SJCRH30 (cell line): ENCODE measurements at places on chromosomes 11 and 22.

DNA sequence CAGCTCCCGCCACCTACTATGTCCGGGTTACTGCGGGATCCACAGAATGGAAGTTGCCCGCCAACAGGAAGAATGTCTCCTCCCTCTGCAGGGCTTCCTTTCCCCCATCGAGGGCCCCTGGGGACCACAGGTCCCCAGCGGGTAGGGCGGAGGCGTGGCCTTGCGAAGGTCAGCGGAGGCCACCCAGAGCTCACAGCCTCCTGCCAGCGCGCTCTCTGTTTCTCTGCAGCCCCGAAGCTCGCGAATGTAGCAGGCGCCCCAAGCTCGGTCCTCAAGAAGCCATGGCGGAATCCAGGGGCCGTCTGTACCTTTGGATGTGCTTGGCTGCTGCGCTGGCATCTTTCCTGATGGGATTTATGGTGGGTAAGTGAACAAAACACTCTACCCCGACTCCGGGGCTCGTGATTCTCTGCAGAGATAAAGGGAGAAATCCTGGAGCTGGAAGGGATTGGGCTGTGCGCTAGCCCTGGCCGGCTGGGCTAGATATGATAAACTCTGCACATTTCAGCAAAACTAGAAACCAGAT lies at the start of gene NAALAD2:
Gene NAALAD2, plus strand, starts transcription at position 186 of the 526 bp plus-strand sequence. Its CDS starts 96 bp downstream, at position 282.
- H3K27me3 ChIP-seq: no peaks in the 10 kb centered on the region
- DNase-seq: no peak
- no peaks in the 10 kb centered on the region for H3K36me3 ChIP-seq
- no peaks in the 10 kb centered on the region for H3K4me1 ChIP-seq
- no peak within 1 kb of the TSS for H3K4me3 ChIP-seq

DNA sequence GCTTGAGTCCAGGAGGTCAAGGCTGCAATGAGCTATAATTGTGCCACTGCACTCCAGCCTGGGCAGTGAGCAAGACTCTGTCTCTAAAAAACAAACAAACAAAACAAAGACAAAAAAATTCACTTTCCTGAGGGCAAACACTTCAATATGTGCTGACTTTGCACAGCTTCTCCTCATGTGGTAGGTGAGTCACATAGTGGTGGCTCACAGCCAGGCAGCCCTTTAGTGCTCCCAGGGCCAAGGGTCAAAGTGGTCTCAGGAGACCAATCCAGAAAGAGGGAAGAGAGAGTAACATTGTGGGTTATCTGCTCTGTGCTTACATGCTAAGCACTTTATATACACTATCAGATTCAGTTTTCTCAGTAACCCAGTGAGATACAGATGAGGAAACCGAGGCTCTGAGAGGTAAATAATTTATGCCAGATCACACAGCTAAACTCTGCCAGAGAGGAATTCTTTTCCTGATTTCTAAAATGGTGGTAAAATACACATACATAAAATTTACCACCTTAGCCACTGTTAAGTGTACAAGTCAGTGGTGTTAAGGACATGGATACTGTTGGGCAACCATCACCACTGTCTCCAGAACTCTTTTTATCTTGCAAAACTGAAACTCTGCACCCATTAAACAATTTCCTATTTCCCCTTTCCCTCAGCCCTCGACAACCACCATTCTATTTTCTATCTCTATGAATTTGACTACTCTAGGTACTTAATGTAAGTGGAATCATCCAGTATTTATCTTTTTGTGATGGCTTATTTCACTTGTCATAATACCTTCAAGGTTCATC lies 231.7 kb upstream of the NARS2 start:
- no peak for DNase-seq
- no peaks in the 10 kb centered on the region for H3K27me3 ChIP-seq
- H3K4me3 ChIP-seq: no peak overlapping the region
- no peak overlapping the region for H3K27ac ChIP-seq
- no peaks in the 10 kb centered on the region for H3K36me3 ChIP-seq

DNA sequence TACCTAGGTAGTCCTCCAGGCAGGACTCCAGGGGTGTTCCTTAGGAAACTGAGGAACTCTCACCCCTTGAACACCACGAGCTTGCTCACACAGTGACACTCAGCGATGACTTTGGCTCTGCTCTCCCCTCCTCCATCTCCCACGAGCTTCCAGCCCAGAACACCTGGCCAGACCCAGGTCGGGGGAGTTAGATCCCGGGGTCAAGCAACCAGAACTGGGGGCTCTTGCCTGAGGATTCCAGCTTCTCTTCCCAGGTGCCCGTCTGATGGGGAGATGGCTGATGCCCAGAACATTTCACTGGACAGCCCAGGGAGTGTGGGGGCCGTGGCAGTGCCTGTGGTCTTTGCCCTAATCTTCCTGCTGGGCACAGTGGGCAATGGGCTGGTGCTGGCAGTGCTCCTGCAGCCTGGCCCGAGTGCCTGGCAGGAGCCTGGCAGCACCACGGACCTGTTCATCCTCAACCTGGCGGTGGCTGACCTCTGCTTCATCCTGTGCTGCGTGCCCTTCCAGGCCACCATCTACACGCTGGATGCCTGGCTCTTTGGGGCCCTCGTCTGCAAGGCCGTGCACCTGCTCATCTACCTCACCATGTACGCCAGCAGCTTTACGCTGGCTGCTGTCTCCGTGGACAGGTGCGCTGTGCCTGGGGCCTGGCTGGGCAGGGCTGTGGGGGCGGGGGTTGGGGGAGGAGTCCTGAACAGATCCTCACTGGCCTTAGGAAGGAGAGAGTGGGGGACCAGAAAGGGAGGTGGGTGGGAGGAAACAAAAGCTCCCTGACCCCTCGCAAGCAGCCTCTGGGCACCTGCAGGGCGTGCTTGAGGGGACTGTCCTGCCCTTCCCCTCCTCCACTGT lies at the start of gene GALR3:
Gene GALR3, plus strand, starts transcription at position 249 of the 852 bp plus-strand sequence. Its CDS starts 25 bp downstream, at position 274.
- H3K27me3 ChIP-seq: no peaks in the 10 kb centered on the region
- no peak within 1 kb of the TSS for H3K27ac ChIP-seq
- no peak for DNase-seq
- no peaks in the 10 kb centered on the region for H3K36me3 ChIP-seq
- H3K4me3 ChIP-seq: no peak within 1 kb of the TSS

DNA sequence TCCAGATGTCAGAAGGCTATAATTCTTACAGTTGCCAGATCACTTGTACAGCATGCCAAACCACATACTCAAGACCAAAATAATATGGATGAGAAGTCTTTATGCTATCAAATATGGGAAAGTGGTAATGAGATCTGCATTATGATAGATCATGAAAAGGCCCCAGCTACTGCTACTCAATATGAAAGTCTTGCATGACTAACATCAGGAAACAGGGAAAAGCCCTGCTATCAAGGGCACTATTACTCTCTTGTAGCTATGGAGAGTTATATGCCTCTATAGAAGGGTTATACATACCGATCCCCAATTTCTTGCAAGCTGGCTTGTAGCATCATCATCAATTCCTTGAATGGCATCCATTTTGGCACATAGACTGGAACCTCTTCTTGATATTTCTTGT lies 30.2 kb upstream of the TMPRSS5 start:
- no peaks in the 10 kb centered on the region for H3K4me1 ChIP-seq
- no peaks in the 10 kb centered on the region for H3K27me3 ChIP-seq
- peaks cover 21% of the 10 kb centered on the region for H3K36me3 ChIP-seq
- DNase-seq: no peak
- H3K27ac ChIP-seq: no peak overlapping the region

DNA sequence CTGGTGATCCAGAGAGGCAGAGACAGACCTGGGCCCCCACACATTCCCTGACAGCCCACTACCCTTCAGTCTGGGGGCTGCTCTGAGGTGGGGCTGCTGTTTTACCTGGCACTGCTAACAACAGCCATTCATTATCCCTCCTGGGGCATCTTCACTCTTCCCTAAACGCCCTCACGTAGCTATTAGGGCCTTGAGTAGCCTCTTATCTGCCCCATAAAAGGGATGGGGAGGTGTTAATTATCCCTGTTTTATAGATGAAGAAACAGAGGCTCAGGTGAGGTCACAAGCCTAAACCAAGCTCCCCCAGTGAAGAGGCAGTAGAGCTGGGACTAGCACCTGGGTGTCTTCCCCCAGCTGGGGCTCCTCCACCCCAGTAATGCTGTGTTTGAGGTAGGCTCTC lies 79.5 kb downstream of the KIAA1671 start:
- DNase-seq: no peak
- no peaks in the 10 kb centered on the region for H3K4me1 ChIP-seq
- H3K36me3 ChIP-seq: no peaks in the 10 kb centered on the region
- H3K4me3 ChIP-seq: no peak overlapping the region
- no peak overlapping the region for H3K27ac ChIP-seq

GRCh38 chr11:123304828-123305466 lies 109.9 kb upstream of the CLMP start:
- H3K4me1 ChIP-seq: no peaks in the 10 kb centered on the region
- no peaks in the 10 kb centered on the region for H3K36me3 ChIP-seq
- no peak for DNase-seq
- H3K4me3 ChIP-seq: no peak overlapping the region

GRCh38 chr11:108393046-108393445 lies 74.3 kb downstream of the C11orf65 start:
- no peaks in the 10 kb centered on the region for H3K36me3 ChIP-seq
- H3K4me1 ChIP-seq: no peaks in the 10 kb centered on the region
- H3K27me3 ChIP-seq: no peaks in the 10 kb centered on the region
- DNase-seq: no peak

GRCh38 chr22:28711820-28712777 lies 29.5 kb downstream of the CHEK2 start:
- peaks cover 2% of the 10 kb centered on the region for H3K36me3 ChIP-seq
- no peak overlapping the region for H3K4me3 ChIP-seq
- peak; percentile 68 for DNase-seq
- H3K27me3 ChIP-seq: no peaks in the 10 kb centered on the region
- H3K27ac ChIP-seq: peak overlapping the region; percentile 46

GRCh38 chr11:73859671-73860070 lies 17.0 kb downstream of the COA4 start:
- H3K4me1 ChIP-seq: no peaks in the 10 kb centered on the region
- no peak for DNase-seq
- H3K4me3 ChIP-seq: no peak overlapping the region
- H3K27ac ChIP-seq: no peak overlapping the region
- H3K36me3 ChIP-seq: peaks cover 13% of the 10 kb centered on the region

- no peak overlapping the region for H3K4me3 ChIP-seq
- no peaks in the 10 kb centered on the region for H3K27me3 ChIP-seq
- H3K27ac ChIP-seq: no peak overlapping the region
- H3K36me3 ChIP-seq: no peaks in the 10 kb centered on the region; the same call in 1 of the 2 replicates
- no peaks in the 10 kb centered on the region for H3K4me1 ChIP-seq
Measured at GRCh38 chr11:74776546-74776945, 27.9 kb downstream of the RNF169 start.

DNA sequence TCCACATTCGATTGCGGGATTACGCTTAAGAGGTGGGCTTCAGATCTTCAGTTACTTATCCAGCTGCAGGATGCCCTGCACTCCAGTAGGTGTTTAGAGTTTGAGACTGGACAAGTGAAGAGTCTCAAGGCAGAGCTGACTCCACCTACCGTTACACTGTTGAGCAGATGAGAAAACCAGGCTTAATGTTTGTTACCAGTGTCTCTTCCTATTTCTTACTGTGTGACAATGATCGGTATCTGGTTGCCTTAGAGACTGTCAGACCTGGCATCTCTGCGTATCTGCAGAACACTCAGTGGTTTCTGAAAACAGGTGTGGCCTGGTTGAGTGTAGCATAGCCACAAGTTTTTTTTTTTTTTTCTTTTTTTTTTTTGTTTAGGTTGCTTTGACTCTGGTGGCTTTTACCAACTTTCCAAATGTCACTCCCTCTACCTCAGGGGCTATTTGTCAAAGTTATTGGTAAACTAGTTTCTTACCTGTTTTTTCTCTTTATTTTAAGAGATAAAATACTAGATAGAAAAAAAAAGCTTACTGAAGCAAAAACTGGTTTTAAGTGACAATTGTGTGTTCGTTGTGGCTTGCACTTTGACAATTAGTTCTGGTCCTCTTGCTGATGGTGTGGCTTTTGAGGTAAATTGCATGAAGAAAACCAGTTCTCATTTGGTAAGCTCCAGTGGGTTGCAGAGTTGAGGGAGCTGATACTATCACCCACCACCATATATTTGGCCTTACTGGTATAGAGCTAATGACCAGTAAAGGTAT lies 284.8 kb downstream of the ETS1 start:
- no peak overlapping the region for H3K4me3 ChIP-seq
- H3K36me3 ChIP-seq: no peaks in the 10 kb centered on the region
- DNase-seq: peak; percentile 80
- peak overlapping the region; percentile 76 for H3K27ac ChIP-seq
- H3K27me3 ChIP-seq: no peaks in the 10 kb centered on the region
- H3K4me1 ChIP-seq: peaks cover 58% of the 10 kb centered on the region

GRCh38 chr11:45213717-45214116 lies 67.3 kb downstream of the PRDM11 start:
- peaks cover 4% of the 10 kb centered on the region; the same call in 1 of the 2 replicates for H3K36me3 ChIP-seq
- H3K4me3 ChIP-seq: no peak overlapping the region
- DNase-seq: no peak
- no peak overlapping the region for H3K27ac ChIP-seq
- no peaks in the 10 kb centered on the region for H3K27me3 ChIP-seq

- no peaks in the 10 kb centered on the region for H3K36me3 ChIP-seq
- no peak for DNase-seq
- no peaks in the 10 kb centered on the region for H3K4me1 ChIP-seq
- no peak overlapping the region for H3K4me3 ChIP-seq
- no peak overlapping the region for H3K27ac ChIP-seq
Measured at GRCh38 chr11:95297680-95298452, 66.9 kb upstream of the SESN3 start.

DNA sequence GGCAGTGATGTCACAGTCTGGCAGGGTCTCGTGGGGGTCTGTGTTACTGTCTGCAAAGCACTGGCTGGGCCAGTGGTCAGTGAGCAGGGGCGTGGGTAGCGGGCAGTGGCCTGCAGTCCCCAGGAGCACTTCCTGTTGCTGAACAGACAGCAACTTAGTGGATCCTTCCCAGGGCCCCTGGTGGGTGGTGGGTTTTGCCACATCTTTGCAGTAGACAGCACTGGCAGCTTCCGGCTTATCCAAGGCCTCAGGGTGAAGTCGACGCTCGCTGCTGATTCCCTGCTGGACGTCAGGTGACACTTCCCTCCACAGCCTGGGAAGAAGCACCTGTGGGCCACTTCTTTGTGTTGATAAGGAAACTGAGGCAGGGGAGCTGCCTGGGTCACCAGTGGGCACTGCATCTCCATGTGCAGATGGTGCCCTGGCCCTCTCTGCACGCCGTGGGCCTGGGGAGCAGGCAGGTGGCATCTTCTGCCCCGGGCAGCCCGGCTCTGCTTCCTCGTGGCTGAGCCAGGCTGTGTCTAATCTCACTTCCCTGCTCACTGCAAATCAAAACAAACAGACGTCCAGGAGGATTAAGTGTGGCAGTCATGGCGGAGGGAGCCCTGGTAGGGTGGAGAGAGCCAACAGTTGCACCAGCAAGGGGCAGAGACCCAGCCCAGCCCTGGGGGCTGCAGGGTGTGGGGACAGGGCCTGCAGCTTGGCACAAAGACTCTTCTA lies 79.8 kb downstream of the KCNQ1 start:
- no peaks in the 10 kb centered on the region for H3K4me1 ChIP-seq
- no peak overlapping the region for H3K4me3 ChIP-seq
- peak; percentile 2 for DNase-seq
- no peaks in the 10 kb centered on the region for H3K36me3 ChIP-seq

DNA sequence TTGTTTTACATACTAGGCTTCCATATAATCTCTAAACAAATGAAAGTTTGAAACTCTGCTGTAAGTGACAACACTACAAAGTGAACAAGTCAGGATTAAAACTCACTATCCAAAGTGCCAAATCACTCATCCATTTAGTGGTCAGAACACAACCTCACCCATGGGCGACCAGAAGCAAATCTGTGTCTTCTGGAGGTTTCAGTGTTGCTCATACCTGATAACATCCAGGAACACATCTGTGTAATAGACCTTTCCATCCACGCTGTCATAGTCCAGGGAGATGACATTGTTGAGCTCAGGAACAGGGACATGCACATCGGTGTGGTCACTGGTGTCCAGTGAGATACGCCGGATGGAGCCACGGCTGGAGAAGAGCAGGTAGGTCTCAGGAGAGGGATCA lies 28.5 kb upstream of the CKAP5 start:
- H3K27me3 ChIP-seq: no peaks in the 10 kb centered on the region
- no peak for DNase-seq
- H3K27ac ChIP-seq: no peak overlapping the region
- no peaks in the 10 kb centered on the region for H3K4me1 ChIP-seq
